ENCODE measurements at places on chromosomes 16 and 17.

- DNase-seq: no peak
Measured at GRCh38 chr17:14374268-14374667, 73.4 kb downstream of the HS3ST3B1 start.

DNA sequence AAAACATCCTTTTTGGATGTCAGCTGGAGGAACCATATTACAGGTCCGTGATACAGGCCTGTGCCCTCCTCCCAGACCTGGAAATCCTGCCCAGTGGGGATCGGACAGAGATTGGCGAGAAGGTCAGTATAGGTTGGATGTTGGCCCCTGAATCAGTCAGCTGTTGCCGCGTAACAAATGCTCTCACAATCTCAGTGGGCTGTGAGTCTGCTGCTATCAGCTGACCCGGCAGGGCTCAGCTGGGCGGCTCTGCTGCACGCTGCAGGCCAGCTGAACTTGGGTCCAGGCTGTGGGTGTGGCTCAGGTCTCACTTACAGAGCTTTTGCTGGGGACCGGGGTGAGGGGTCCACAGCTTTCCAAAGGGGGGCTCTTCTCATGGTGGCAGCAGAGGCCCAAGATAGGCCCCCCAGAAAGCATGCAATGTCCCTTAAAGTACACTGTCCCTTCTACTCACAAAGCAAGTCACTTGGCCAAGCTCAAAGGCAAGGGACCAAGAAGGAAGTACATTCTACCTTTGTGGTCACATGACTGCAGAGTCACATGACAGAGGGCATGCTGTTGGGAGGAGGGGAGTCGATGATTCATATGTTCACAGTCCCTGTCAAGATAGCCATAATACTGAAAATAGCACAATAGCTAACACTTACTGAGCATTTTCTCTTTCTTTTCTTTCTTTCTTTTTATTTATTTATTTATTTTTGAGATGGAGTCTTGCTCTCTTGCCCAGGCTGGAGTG, 134.2 kb downstream of the ABCC1 start:
- DNase-seq: no peak

- peak; percentile 95 for DNase-seq
Measured at GRCh38 chr16:14629919-14630619, at the start of gene PARN. Gene PARN (minus strand): TSS chr16:14630260. CDS start chr16:14630125, 135 bp downstream.

GRCh38 chr17:72046643-72047612, 73.9 kb upstream of the SOX9 start:
- no peak for DNase-seq

GRCh38 chr16:85011846-85012284, 530 bp upstream of the ZDHHC7 start:
- no peak for DNase-seq

DNA sequence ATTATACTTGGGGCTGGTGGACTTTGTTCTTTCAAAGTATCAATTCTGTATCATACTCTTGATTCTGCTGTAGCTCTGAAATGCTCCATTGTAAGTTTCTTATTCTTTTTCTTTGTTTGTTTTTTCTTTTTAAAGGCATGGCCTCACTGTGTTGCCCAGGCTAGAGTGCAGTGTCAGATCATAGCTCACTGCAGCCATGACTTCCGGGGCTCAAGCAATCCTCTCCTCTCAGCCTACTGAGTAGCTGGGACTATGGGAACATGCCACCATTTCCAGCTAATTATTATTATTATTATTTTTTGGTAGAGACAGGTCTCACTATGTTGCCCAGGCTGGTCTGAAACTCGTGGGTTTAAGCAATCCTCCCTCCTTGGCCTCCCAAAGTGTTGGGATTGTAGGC, 38.9 kb upstream of the METTL9 start:
- DNase-seq: no peak

DNA sequence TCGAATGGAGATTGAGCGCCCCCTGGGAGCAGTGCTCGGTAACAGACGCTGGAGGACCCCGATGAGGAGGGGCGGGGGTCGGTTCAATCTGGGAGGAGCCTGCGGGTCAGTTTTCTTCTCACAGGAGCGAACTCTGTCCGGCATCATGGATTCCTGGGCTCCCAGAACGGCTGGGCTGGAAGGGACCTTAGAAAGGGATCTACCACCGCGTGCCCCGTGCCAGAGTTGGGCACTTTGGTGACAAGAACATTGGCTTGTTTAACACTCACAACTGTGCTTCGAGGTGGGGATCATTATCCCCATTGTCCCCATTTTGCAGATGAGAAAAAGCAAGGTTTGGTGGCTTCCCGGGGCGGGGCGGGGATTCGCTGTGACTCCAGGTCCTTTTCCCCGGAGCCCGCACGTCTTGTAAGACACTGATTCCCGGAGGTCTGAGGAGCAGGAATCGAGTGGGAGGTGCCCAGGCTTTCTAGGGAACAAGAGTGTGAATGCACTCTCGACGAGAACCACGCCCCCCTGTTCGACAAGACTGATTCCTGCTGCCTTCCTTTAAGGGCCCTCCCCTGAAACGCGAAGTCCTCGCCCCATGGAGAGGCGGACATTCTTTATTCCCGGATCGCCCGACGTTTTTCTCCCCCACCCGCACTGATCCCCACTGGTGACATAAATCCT, 1.5 kb upstream of the FBXL19 start:
- DNase-seq: peak; percentile 88

DNA sequence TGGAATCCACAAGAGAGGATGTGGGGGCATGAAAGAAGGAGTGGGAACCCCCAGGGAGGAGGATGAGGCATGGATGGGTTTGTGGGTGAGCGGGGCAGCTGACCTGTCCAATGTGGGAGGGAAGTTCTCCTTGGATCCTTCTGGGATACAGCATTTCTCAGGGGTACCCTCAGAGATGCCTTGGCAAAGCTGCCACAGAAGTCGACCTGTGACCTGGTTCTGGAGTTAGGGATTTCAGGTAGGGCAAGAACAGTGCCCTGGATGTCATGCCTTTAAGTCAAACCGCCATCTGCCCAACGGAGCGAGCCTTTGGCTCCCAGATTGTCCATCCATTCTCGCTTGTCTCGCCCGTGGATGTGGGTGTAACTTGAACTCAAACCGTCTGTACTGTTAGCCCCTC, 30.0 kb downstream of the WSCD1 start:
- DNase-seq: no peak

- DNase-seq: no peak
Measured at GRCh38 chr17:6420173-6420641, 14.7 kb downstream of the AIPL1 start.

DNA sequence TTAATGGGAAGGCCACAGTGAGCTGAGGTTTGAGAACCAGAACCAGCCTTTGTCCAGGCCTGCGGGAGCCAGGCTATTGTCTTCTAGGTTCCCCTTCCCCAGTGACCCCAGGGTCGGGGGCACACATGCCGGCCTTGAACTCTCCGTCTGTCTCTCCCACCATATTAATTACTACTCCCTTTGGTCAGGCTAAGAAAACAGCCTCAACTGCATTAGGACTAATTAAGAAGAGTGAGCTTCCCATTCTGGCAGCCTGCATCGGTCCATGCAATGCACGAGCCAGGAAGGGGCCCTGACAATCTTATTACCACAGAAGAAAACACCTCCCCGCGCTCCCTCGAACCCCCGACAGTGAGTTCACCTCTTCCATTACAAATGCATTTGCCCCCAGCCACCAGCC, 380.2 kb upstream of the ZFHX3 start:
- no peak for DNase-seq

- no peak for DNase-seq
Measured at GRCh38 chr17:6139447-6139832, 69.3 kb downstream of the WSCD1 start.

GRCh38 chr16:4660454-4661007, 32.8 kb upstream of the NUDT16L1 start:
- peak; percentile 68 for DNase-seq

- no peak for DNase-seq
Measured at GRCh38 chr17:15488557-15488956, 21.1 kb upstream of the CDRT4 start.

GRCh38 chr16:87740441-87740840, 25.3 kb downstream of the KLHDC4 start:
- no peak for DNase-seq

- no peak for DNase-seq
Measured at GRCh38 chr17:76955191-76955590, 87.0 kb downstream of the MGAT5B start.

- no peak for DNase-seq
Measured at GRCh38 chr17:19939993-19940721, 37.5 kb downstream of the AKAP10 start.
